ENCODE measurements at places on chromosomes 3 and 15.

GRCh38 chr3:43171748-43172147 is 65.9 kb upstream of the POMGNT2 start:
- no peak for DNase-seq

GRCh38 chr3:42709621-42710020 is 7.0 kb upstream of the HHATL start:
- DNase-seq = no peak

- peak; percentile 86 for DNase-seq
These were observed 58.7 kb upstream of the TIPARP start for GRCh38 chr3:156615592-156616173.

DNA sequence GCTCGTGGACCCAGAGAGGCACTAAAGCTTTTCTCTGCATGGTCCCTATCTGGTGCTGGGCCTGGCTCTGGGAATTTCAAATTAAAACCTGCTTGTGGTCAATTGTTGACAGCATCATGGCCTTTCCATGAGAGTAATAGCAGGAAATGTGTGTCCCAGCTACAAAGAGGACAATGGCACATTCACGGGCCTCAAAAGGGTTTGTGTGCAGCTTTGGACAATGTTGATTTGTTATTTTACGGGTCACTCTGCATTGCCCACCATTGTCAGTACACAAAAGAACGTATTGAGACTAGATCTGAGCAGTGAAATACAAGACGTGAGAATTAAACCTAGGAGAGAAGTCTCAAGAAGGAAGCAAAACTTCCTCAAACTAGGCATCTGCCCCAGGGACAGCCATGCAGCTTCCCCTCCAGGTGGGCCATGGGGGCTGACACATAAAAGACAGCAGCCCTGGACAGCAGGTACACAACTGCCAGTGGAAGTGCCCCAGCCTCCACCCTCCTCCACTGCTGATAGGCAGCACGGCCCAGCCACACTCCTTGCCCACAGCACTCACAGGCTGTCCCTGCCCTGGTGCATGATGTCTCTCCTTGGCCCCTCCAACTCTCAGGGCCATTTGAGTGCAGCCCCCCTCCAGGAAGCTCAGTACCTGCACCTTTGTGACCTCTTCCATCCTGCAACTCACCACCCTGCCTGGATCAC is 15.9 kb upstream of the LTF start:
- DNase-seq = no peak

DNA sequence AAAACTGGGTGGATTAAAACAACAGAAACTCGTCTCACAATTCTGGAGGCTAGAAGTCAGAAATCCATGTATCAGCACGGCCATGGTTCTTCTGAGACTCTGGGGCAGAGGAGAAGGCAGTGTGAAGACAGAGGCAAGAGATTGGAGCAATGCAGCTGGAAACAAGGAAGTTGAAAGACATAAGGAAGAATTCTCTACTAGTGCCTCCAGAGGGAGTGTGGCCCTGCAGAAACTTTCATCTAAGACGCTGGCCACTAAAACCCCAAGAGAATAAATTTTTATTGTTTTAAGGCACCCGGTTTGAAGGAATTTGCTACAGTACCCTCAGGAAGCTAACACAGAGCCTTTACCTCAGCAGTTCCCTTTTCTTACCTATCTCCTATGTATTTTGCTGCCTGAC is 1012.2 kb upstream of the CADM2 start:
- DNase-seq = no peak
